CD4-positive, alpha-beta memory T cell (primary cell): ENCODE measurements at places on chromosomes 6 and 20. TPM values are rescaled to one million over a fixed set of nuclear protein-coding genes. Genes with fewer than 3 reads are reported as not detected.
A peak's percentile ranks its signal among the peaks of the same experiment; 100 is the strongest.

SAMD10 gene
- 7.4 TPM for total RNA-seq

GRCh38 chr6:31577579-31577966, 2.2 kb downstream of the TNF start:
- no peak for DNase-seq

- DNase-seq, result no peak
These were observed 96.5 kb downstream of the SYNDIG1 start for GRCh38 chr20:24565835-24566351.

- no peak for DNase-seq
These were observed 53.5 kb upstream of the ERVFRD-1 start for GRCh38 chr6:11164717-11165646.

GRCh38 chr20:15036948-15037347, 699.5 kb upstream of the FLRT3 start:
- no peak for DNase-seq

- peak; percentile 79 for DNase-seq
These were observed 54.2 kb downstream of the MRPL14 start for GRCh38 chr6:44072959-44073611.

GRCh38 chr6:558089-558488, 98.8 kb downstream of the HUS1B start:
- no peak for DNase-seq

SPTLC3 gene
- 0.26 TPM for total RNA-seq

- no peak for DNase-seq
These were observed 134.2 kb downstream of the MRPL14 start for GRCh38 chr6:43992783-43993644.

GRCh38 chr6:105994591-105995390, 91.3 kb upstream of the PRDM1 start:
- DNase-seq, result peak; percentile 47

GRCh38 chr20:34269996-34270627, 28.9 kb downstream of the ASIP start:
- DNase-seq, result no peak

RBBP8NL gene
- not detected for total RNA-seq

LRP11 gene
- 5.6 TPM for total RNA-seq

DNA sequence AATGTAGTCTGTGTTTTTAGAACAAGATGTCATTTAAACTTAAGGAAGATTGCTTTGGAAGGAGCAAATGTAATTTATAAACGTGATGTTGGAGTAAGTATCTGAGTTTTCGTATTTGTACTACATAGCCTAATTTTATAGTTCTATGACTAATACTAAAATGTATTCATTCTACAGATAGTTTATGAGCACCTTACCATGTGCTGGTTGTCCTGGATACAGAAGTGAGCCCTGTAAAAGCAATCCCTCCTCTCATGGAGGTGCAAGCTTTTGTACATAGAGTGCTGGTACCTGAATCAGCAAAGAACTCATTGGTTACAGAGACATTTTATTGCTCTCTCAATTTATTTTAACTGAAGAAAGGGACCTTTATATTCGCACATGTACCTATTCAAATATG, 27.1 kb downstream of the TBPL1 start:
- DNase-seq, result no peak

GRCh38 chr20:34315236-34315635, 12.1 kb upstream of the AHCY start:
- no peak for DNase-seq

DNA sequence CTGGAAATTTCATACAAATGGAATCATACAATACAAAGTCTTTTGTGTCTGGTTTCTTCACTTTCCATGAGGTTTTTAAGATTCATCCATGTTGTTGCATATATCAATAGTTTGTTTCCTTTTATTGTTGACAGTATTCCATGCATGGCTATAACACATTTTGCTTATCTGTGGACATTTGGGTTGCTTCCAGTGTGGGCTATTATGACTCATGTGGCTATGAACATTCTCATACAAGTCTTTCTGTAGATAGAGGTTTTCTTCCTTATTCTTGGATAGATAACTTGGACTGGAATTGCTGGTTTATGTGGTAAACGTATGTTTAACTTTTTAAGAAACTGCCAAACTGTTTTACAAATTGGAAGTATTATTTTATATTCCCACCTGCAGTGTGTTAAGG, 30.0 kb upstream of the KIF6 start:
- no peak for DNase-seq

CCN6 gene
- total RNA-seq, result not detected

PTCRA gene
- total RNA-seq, result not detected

HCRTR2 gene
- not detected for total RNA-seq

DNA sequence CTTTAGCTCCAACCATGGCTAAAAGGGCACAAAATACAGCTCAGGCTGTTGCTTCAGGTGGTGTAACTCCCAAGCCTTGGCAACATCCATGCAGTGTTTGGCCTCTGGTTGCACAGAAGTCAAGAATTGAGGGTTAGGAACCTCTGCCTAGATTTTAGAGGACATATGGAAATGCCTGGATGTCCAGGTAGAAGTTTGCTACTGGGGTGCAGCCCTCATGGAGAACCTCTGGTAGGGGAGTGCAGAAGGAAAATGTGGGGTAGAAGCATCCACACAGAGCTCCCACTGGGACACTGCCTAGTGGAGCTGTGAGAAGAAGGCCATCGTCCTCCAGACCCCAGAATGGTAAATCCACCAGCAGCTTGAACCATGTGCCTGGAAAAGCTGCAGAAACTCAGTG, 1453.8 kb upstream of the EYS start:
- no peak for DNase-seq

CEP43 gene
- 24.9 TPM for total RNA-seq

DNA sequence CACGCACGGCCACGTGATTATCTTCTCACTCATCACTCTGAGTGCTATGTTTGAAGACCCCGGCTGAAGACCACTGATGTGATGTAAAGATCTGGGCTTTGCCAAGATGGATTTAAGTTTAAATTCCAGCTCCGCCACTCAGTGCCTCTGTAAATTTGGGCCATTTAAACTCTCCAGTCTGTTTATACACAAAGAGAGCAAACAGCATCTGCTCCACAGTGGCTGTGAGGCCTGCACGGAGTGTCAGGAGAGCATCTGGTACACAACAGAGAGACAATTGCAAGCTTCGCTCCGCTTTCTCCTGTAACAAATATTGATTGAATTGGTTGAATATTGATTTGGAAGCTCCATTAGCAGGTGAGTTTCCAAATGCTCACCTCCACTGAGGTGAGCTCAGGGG, 80.5 kb upstream of the FRMD1 start:
- DNase-seq, result no peak

GRCh38 chr6:56891754-56892153, 63.2 kb upstream of the BEND6 start:
- no peak for DNase-seq

DNA sequence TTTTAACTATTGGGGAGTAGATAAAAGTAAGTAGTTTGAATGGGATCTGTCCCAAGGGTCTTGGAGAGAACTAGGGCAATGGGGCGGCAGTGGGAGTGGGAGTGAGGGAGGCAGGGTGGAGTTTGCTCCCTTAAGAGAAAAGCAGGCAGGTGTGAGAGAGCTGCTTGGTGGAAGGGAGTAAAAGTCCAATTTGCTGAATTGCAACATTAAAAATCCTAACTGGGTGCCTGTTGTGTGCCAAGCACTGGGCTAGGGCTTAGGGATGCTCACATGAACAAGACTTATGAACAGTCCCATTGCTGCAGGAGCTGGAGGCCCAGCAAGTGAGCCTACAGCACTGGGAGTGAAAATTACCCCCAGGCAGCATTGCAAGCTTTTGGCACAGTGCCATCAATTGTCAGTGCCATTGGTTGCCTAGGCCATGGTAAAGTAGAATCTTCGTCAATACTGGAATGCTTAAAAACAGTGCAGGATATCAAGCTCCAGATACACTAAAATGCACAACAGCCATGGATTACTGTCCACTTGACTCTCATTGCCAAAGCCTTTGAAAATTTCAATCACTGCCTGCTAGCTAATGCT, 277.7 kb upstream of the JARID2 start:
- no peak for DNase-seq

HLA-B gene
- 5,762 TPM for total RNA-seq
